ENCODE measurements at places on chromosomes 16 and 17. TPM values are rescaled to one million over a fixed set of nuclear protein-coding genes. Genes with fewer than 3 reads are reported as not detected.
A peak's percentile ranks its signal among the peaks of the same experiment; 100 is the strongest.

The CRHR1 gene
- not detected for total RNA-seq

GRCh38 chr17:48523010-48523409, 7.8 kb downstream of the HOXB1 start:
- no peak for DNase-seq

- no peak for DNase-seq
Measured at GRCh38 chr16:61987474-61988012, 48.7 kb downstream of the CDH8 start.

DNA sequence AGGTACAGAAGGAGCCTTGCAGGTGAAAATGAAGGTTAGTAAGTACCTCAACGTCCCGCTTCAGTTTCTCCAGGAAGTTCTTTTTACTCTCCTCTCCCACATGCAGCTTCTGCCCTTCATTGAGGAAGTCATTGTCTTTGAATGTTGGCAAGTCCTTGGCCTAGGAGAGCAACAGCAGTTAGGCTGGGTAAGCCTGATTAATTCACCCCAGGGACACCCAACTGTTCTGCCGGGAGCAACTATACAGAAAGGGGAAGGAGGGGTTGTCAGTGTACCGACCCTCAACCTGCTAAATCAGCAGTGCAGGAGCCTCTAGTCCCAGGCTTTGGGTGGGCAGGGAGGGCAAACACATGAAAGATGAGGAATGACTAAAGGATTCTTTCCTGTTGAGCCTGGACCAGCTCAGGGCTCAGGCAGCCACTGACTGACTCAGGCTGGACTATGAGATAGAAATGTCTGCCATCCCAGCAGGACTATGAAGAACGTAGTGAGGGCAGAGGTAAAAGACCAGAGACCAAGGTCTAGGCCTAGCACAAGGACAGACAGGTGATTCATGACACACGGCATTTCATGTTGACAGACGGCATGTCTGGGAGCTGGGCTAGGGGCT, 21.6 kb downstream of the PIP4K2B start:
- DNase-seq, result no peak

- peak; percentile 93 for DNase-seq
Measured at GRCh38 chr17:14308965-14309879, 8.3 kb downstream of the HS3ST3B1 start.

- peak; percentile 46 for DNase-seq
Measured at GRCh38 chr16:81586417-81586816, 141.8 kb downstream of the CMIP start.

DNA sequence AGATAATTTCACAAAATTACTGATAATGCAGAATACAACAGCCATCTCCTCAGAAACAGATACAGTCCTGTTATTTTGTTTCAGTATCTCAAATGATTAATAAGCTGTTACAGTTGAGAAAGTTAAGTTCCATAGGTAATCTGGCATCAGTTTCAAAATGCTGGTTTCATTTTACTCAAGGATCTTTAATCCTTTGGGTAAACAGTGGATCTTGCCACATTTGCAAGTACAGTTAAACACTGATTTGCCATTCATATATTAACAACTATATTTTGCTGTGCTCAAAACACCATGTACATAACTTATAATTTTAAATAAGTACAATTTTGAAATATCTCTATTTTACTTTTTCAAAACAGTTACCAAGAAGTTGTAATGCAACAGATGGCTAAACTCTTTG, 31.2 kb downstream of the RPGRIP1L start:
- no peak for DNase-seq

DNA sequence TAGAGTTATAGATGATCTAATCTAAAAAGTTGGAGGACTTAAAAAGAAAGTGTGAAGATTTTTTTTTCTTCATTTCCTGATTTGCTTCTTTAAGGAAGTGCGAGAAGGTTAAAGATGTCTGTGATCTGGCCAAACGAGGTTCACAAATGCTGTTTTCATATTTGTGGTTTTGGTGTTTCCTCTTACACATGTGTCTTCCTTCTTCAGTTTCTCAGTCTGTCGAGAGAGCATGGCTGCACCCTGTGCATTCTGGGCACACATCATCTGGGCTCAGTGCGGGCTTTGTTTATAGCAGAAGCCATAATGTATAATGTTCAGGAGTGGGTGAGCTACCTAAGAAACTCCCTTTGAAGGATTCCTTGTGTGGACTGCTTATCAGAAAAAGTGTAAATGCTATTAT, 260.4 kb upstream of the TBX2 start:
- no peak for DNase-seq

DNA sequence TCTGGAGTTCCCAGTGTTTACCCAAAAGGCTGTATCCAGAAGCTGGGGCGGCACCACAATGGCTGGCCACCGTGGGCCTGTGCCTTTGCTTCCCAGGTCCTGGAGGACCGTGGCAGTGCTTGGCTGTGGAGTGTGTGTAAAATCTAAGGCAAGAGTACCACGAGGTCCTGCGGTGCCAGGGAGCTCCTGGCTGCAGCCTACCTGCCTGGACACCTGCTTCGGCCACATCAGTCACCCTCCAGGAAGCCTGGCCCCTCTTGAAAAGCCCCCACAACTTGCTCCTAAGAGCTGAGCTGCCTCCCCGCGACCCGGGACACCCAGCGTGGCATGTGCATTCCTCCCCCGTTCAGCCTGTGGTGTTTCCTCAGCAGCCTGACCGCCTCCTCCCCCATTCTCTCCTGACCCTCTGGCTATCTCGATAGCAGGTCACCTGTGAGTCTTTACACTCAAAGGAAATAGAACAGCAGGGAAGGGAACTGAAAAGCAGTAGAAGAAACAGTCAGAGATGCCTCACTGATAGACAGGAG, 7.9 kb downstream of the TIMM22 start:
- no peak for DNase-seq

Measured in Calu3 (cell line).